ENCODE measurements at places on chromosomes 11 and 22. TPM values are rescaled to one million over a fixed set of nuclear protein-coding genes. Genes with fewer than 3 reads are reported as not detected.

DNA sequence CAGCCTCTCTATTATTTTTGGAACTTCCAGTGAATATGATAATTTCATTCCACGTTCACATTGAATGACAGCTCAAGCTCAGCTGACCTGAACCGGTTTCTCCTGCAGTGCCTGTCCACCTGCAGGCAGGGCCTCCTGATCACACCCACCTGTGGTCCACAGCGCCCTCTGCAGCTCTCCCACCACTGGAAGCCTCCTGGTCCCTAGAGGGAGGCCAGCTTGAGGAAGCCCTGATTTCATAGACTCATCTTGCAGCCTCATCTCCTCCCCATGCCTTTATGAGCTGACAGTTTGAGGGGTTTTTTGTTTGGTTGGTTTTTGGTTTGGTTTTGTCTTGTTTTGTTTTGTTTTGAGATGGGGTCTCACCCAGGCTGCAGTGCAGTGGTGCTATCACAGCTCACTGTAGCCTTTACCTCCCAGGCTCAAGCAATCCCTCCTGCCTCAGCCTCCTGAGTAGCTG is 29.9 kb upstream of the MALAT1 start:
- peak; percentile 78 for DNase-seq

GRCh38 chr11:104286129-104286528 is 122.2 kb upstream of the PDGFD start:
- no peak for DNase-seq

GRCh38 chr22:37563153-37564081 is 3.1 kb downstream of the CDC42EP1 start:
- peak; percentile 94 for DNase-seq

GRCh38 chr22:39520226-39521105 is at the start of gene ATF4:
ATF4 (plus strand) TSS chr22:39520562; CDS start chr22:39521446, 884 bp downstream.
- DNase-seq: peak; percentile 95

- DNase-seq: no peak
These were observed 15.5 kb upstream of the RAC2 start for GRCh38 chr22:37259540-37260029.

- DNase-seq: no peak
These were observed 13.3 kb downstream of the RBFOX2 start for GRCh38 chr22:36015155-36015810.

GRCh38 chr11:109547356-109548027 is 125.5 kb downstream of the C11orf87 start:
- no peak for DNase-seq

GRCh38 chr22:44525941-44526778 is 28.1 kb upstream of the RTL6 start:
- DNase-seq: no peak

- no peak for DNase-seq
These were observed 11.3 kb upstream of the CXCR5 start for GRCh38 chr11:118872403-118872821.

- peak; percentile 60 for DNase-seq
These were observed 68.9 kb upstream of the RTL6 start for GRCh38 chr22:44566911-44567310.

DNA sequence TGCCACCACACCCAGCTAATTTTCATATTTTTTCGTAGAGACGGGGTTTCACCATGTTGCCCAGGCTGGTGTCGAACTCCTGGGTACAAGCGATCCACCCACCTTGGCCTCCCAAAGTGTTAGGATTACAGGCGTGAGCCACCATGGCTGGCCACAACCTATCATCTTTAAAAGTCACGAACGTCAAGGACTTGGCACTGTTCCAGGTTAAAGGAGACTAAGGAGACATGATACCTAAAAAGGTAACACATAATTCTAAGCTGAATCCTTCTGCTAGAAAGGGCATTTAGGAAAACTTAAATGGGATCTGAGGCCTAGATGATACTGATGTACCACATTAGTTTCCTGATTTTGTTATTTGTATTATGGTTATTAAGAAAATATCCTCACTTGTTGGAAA is 43.3 kb upstream of the SYT9 start:
- DNase-seq: no peak

GRCh38 chr22:23033116-23033905 is 37.0 kb upstream of the GNAZ start:
- DNase-seq: no peak

DNA sequence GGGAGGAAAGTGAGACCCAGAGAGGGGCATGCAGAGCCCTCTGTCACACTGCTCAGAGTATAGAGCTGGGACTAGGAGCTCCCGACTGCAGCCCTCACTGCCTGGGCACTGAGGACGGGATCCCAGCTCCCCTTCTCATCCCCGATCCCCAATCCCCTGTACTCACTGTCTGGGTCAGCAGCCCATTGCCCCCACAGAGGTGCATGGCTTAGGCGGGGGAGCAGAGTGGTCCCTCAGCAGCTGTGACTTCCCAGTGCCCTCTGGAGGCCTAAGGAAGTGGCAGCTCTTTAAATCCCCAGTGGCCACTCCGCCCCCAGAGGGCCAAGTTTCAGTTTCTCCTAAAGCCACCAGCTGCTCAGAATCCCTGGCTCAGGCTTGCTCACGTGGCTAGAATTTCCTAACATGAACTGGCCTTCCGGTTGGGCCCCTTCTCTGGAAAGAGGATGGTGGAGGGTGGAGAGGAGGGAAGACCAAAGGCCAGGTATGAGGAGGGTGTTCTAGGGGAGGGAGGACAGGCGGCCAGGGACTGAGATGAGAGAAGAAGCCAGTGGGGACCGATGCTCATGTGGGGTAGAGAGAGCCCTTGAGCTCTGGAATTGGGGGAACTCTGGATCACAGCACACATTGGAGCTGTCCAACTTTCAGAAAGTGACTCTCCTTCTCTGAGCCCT is at the start of gene BATF2:
TSS of gene BATF2 (minus strand) at position 262 of the 671 bp plus-strand sequence. CDS start at position 205, 57 bp downstream.
- peak; percentile 92 for DNase-seq

FAM181B gene
- 0.83 TPM for total RNA-seq

CCDC116 gene
- total RNA-seq: 2.5 TPM

TMEM121B gene
- total RNA-seq: 0.49 TPM

KCNJ4 gene
- total RNA-seq: not detected

DNAJB13 gene
- not detected for total RNA-seq

Data from sigmoid colon (tissue), 7 donors.